ENCODE measurements at places on chromosomes 12 and 14.

DNA sequence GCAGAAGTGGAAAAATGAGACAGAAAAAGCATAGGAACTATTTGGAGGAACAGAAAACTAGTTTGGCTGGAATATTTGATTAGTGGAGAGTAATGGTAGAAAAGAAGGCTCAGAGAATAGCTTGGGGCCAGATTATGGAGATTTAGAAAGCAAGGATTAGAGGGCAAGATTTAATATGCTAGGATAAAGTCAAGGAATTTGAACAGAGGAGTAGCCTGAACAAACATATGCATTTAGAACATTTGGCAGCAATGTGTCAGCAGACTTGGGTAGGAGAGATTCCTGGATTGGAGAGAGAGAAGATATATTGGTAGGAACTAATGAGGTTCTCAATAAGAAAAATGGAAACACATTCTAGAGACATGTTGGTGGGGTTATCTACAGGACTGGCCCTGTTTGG, 229.2 kb upstream of the PKP2 start:
- no peak for DNase-seq

- peak; percentile 83 for DNase-seq
These were observed 69.8 kb downstream of the NCOR2 start for GRCh38 chr12:124497658-124498057.

DNA sequence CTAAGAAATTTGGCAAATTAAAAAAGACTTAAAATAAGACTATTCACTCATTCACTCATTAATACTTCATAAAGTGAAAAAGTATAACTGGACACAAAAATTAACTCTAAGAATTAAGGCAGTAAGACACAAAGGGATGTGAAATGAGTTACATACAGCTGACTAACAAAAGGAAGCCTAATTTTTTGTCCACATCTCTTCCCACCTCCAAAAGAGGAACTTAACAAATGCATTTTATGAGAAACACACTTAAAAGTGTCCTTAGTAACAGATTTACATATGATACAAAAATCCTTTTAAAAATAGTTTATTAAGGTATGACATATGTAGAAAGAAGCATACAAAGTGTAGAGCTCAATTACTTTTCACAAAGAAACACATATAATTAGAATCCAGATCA, 88.9 kb downstream of the NUMB start:
- DNase-seq, result no peak

GRCh38 chr12:62128175-62128975, 131.8 kb upstream of the USP15 start:
- DNase-seq, result no peak

DNA sequence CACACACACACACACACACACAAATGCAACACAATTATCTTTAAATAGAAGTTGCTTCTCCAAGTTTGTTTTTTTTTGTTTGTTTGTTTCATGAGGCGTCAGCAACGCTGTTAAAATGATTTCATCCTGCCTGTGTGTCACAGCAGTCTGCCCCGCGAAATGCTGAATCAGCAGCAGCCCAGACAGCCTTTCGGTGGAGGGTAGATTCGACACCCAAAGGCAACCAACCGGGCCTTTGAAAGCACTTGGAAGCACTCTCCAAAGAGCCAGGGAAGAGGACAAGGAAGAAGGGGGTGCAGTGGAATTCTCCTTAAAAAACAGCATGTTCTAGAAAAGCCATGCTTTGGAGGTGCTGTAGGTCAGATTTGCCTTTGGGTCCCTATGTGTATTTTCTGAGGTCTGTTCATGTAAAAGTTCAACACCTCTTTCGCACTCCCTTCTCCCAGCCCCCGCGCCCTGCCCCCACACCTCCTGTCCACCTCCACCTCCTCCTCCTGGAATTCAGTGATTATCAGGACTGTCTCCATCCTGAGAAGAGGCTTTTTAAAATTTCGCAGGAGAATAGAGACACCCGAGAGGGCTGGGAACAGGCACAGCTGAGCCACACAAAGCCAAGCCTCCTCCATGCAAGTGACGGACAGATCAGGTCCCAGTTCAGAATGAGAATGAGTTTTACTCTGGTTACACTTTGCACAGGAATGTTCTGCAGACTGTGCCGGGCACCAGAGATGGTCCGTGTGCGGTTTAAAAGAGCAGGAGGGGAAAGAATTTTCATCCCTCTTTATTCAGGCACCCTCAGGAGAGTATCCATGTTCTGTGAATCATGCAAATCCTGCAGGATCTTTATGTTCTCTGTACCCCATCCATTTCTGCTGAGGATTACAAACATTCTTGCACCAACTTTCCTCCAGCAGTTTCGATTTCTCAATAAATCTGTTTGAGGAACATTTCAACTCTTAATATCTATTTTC, 177.9 kb downstream of the ETV6 start:
- no peak for DNase-seq

- DNase-seq, result peak; percentile 53
These were observed 37.3 kb upstream of the ADGRD1 start for GRCh38 chr12:130916241-130916911.

- peak; percentile 16 for DNase-seq
These were observed 45.2 kb upstream of the C14orf132 start for GRCh38 chr14:95993768-95994592.

GRCh38 chr12:51390457-51390856, 749 bp downstream of the GALNT6 start:
- DNase-seq, result no peak

DNA sequence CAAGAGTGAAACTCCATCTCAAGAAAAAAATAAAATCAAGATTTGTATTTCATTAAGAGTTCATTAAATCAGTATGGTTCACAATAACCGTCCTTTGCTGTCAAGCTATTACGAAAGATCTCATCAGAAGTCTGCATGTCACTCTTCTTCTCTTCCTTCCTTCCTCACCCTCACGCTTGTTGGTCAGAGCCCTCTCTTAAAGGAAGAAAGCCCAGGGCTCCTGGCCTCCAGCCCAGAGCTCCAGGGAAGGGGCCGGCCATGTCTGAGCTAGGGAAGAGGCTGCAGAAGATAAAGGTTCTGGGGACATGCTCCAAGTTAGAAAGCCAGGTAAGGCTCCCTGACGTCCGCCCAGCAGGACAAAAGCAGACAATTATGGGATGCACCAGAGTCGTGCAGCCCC, 43.1 kb upstream of the DLK1 start:
- no peak for DNase-seq

DNA sequence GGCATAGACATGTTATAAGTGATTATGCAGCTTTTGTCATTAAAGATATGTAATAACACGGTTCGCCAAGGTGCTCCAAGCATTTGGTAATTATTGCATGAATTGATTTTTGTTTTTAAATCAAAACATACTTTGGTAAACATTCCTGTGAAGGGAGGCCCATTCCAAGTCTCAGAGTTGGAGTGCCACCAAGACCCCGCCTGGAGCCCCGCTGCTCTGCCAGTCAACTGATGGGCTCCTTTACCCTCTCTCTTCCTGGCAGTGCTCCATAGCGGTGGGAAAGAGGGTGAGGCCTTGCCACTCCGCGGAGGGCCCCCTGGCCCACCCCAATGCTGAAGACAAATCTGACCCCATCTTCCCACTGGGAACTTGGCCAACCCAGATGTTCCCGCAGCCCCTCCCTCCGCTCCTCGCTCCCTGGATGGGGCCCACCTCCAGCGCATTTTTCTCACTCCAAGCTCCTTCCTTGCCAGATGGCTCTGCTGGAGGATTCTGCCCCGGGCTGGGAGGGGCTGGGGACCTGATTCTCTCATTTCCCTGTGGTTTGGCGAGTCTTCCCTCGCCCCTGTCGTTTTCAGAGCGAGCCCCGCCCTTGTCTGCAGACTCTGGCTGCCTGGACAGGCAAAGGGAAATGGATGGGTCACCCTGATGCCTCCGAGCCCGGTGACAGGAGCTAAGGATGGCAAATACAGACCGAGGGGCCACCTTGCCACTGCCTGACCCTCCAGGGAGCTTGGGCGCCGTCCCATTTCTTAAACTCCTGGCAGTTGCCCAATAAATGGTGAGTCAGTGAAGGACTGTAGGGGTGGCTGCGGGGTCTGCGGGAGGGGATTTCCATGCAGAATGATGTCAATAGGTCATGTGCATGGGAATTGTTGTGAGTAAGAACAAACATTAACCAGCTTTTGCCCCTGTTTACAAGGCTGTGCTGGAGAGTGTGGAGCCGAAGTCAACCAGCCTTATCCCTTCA, 9.2 kb upstream of the PAPLN start:
- peak; percentile 42 for DNase-seq

DNA sequence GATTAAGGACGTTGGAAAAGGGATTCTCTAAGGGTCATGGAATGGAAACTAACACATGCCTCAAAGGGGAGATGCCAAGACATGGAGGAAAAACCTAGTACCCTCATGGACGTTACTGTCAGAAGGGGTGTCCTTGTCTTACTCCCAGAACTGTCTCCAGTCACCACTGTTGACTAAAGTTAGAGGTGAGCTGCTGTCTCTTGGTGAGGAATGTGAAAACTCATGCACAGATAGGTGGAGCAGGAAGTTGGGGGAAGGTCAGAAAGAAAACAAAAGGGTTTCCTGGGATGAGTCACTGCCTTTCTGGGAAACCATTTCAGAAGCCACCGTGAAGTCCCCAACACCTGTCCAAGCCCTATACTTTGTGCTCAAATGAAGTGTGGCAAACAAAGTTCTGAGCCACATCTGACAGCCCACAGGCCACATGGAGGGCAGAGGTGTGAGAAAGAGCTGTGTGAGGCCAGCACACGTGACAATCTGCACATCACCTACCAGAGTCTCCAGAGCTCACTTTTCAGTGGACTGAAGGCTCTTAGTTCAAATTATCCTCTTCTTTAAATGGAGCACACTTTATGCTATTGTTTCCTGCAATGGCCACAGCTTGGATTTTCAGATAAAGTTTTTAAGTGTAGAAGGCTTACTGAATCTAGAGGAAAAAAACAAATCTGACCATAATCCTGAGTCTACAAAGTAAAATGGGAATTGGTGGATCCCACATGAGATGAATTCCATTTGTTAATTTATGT, 92.9 kb upstream of the EGLN3 start:
- DNase-seq, result no peak

- no peak for DNase-seq
These were observed 2.4 kb downstream of the TIGAR start for GRCh38 chr12:4323396-4323795.

DNA sequence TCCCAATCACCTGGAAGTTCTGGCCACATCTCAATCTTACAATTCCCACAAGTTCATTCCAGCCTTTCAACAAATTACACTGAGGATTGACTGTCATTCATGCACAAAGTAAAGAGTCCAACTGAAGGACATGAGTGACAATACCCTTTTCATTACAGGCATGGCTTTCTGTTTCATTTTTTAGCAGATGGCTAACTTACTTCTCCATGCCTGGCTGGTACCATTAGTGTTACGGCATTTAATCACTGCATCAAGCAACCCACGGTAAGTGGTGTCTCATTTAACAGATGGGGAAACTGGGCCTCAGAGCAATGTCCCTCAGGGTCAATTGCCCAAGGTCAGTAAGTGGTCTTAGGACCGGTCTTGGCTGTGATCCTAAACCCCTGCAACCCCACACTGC, 114.4 kb downstream of the PRICKLE1 start:
- DNase-seq, result no peak

DNA sequence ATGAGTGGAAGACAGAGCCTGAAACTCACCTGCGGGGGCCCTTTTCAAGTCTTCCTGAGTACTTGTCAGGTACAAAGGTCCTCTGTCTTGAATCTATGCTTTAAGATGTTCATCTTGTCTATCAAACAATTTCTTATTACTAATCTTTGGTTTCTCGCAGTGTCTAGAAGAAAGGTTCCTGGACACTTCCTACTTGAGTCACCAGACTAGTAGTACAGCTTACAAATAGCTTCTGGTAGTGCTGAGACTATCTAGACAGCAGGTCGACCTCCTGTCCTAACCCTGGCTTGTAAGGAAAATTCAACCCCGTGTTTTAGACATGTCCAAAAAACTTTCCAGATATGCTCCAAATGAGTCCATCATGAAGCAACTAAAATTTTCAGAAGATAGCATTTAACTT, 11.2 kb upstream of the ARID2 start:
- no peak for DNase-seq

DNA sequence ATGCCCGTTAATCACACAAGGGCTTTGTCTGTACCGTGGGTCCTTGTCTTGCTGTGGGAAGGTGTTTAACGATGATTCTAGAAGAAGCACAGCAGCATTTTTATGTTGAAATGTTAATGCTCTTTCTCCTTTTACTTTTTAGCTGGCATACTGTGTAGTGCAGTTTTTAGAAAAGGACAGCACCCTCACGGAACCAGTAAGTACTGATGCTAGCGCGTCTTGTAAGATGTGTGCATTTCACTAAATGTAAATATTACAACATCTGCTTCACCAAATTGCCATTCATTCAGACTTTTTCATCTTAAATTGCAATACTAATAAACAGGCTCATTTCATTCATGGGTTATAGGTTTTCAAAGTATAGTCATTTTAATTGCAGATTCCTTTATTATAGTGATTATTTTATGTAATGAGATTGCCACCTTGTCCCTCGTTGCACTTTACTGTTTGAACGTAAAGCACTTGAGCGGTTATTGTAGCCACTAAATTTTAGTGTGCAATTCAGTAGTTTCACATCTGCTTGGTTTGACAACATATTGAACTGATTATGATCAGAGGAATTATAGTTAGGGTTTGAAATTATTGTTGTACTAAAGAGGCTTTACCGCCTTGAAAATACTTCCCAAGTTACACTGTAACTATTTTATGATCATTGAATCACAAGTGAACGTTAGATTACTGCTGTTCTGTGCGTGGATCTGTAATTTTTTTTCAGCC, 69.8 kb upstream of the DYNC1H1 start:
- DNase-seq, result no peak

DNA sequence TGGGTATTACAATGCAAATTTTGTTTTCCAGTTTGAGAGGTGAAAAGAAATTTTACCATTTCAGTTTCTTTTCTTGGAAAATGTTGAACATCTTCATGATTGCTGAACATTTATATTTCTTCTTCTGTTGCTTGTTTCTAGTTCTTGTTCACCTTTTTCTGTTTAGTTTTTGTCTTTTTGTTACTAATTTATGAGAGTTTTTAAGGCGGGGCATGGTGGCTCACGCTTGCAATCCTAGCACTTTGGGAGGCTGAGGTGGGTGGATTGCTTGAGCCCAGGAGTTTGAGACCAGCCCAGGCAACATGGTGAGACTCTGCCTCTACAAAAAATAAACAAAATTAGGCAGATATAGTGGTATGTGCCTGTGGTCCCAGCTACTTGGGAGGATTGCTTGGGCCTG, 10.7 kb downstream of the KIF5A start:
- DNase-seq, result no peak

- DNase-seq, result no peak
These were observed 12.1 kb downstream of the ADCK1 start for GRCh38 chr14:77812028-77812427.

- no peak for DNase-seq
These were observed 388.5 kb downstream of the TMEM121 start for GRCh38 chr14:105914738-105915385.

GRCh38 chr14:102999227-102999895, 58.0 kb downstream of the CDC42BPB start:
- no peak for DNase-seq

DNA sequence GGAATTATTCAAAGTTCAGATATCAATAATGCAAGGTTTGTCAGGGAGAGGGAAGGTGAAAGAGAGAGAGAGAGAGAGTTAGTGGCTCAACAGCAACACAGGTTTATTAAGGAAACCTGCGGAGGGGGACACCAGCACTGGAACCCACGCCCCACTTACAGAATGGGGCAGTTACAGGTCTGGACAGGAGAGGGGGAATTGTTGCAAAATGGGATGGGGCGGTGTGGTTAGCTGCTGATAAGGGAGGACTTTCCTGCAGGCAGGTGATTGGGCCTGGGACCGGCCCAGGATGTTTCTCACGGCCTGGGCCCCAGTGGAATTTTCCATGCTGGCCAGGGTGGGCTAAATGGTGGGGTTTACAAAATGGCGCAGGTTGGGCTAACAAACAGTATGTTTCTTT, 278.2 kb upstream of the SLC16A7 start:
- no peak for DNase-seq
